ENCODE measurements at places on chromosomes 2 and 18. TPM values are rescaled to one million over a fixed set of nuclear protein-coding genes. Genes with fewer than 3 reads are reported as not detected.

The NR4A2 gene
- total RNA-seq: 0.41 TPM

The MYOM1 gene
- total RNA-seq: 0.90 TPM

The ZDBF2 gene
- 20.9 TPM for total RNA-seq

The WNT10A gene
- total RNA-seq: not detected

The CYS1 gene
- 7.0 TPM for total RNA-seq

The SERPINB11 gene
- not detected for total RNA-seq

The GAREM2 gene
- 0.57 TPM for total RNA-seq
